ENCODE measurements at places on chromosomes 6 and 20. TPM values are rescaled to one million over a fixed set of nuclear protein-coding genes. Genes with fewer than 3 reads are reported as not detected.

- no peak for DNase-seq
Measured at GRCh38 chr6:130452336-130452735, 86.5 kb downstream of the TMEM200A start.

GRCh38 chr6:706146-706545, 13.2 kb upstream of the EXOC2 start:
- no peak for DNase-seq

DNA sequence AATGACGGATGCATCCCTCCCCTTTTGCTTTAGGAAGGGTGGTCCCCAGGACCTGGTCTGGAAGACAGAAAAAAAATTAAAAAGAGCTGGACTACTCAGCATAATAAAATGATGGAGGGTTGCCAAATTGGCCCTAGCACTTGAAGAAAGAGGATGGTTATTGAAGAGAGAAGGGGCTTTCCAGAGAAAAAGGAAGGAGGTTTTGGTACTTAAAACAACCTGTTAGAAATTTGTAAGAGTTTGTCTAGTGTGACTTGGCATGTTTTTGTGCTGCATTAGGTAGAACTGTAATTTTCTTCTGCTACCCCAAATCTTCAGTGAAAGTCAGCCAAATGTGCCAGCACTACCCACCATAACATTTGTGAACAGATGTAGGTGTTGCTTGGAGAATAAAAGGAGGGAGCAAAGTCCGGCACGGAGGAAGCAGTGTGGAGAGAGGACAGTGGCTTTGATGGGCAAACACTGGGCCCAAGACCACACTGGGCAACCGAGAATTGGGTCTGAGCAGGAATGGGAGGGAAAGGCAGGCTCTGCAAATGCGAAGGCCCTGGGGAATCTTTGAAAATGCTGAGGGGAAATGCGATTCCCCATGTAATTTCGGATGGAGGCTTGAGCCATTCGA, 160.9 kb downstream of the QRSL1 start:
- no peak for DNase-seq

Gene HELZ2
- 35.6 TPM for total RNA-seq

GRCh38 chr20:48606172-48606840, 221.5 kb downstream of the PREX1 start:
- DNase-seq: peak; percentile 24

Gene TBPL1
- 22.2 TPM for total RNA-seq

DNA sequence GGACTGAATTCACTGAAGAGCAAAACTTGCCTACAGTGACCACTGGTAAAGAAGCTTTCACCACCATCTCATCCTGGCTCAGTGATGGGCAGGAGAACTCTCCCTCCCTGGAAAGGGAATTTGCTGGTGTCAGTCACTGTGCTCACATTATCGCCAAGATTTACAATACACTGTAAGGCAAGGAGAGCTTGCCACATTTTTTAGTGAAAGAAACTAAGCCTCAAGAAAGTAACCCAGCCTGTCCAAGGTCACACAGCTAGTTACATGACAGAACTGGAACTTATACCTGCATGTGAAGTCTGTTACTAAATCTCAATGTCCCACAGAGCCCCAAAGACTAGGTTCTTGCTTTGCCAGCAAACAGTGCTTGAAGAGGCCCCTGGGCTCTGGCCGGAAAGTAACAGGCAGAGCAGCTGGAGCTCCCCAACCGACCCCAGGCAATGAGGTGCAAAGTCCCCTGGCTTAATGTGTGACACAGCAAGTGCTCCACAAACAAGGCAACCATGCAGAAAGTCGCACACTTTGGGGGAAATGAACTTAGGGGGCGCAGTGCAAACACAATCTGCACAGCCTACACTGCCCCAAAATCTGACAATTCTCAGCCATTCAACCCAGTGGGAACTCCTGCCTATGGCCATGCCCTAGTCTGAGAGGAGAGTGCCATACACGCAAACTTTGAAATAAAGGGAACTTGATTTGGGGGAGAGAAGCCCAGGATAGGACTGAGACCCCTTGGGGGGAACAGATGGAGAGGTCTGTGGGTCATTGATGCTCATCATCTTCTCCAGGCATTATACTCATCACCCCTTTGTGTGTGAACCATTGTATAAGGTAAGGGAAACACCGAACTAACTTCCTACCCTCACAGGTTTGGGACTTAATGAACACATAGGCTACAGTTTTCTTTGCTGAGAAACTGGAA, 1.9 kb downstream of the BCL2L1 start:
- DNase-seq: no peak

GRCh38 chr6:56440551-56440981, 193.2 kb upstream of the COL21A1 start:
- DNase-seq: no peak

DNA sequence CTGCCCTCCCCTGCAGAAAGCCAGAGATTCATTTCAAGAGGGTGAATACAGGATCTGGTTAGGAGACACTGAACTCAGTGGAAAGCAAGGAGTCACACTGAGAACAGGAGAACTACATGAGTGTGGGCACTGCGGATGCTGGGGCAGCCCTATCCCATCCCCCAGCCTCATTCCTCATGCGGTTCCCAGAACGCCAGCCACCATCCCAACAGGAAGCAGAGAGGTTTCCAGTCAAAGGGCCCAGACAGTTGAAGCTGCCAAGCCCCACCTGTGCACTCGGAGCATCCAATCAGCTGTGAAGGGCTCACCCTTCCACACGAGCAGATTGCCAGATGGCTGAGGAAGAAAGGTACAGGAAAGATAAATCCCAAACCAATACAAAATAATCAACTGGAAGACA, 50.7 kb upstream of the PRND start:
- no peak for DNase-seq

Gene FOXP4
- total RNA-seq: 25.1 TPM
